ENCODE measurements at places on chromosomes 7 and 10.

GRCh38 chr10:86368046-86368445 lies 1.5 kb upstream of the GRID1 start:
- no peak for DNase-seq

DNA sequence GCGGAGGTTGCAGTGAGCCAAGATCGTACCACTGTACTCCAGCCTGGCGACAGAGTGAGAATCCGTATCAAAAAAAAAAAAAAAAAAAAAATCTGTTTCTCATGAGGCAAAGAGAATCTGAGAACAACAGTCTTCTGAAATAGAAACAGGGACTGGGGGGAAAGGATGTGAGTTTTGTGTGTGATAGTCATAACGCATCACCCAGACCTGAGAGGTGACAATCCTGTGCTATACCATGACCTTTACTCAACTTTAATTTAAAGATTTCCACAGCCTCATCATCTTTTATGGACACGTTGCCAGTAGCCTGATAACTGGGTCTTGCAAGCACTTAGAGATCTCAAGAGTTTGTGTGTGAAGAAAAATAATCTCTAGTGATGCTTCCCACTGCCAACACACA lies 2.3 kb downstream of the ATXN7L1 start:
- DNase-seq = no peak

DNA sequence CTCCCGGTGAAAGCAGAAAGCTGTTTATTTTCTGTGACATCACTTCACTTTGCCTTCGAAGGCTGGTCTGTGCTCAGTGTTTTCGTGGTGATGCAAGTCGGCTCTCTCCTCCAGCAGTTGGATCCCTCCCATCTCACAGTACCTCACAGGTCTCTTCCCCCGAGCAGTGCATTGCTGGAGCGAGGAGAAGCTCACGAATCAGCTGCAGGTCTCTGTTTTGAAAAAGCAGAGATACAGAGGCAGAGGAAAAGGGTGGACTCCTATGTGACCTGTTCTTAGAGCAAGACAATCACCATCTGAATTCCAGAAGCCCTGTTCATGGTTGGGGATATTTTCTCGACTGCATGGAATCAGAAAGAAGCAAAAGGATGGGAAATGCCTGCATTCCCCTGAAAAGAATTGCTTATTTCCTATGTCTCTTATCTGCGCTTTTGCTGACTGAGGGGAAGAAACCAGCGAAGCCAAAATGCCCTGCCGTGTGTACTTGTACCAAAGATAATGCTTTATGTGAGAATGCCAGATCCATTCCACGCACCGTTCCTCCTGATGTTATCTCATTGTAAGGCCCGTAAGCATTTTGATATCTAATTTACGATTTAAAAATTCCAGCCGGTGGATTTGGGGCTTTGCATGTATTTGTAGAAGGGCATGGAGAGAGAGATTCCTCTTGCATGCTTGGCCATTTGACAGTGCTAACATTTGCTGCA lies at the start of gene LGI1:
LGI1 (plus strand) TSS at position 136 of the 707 bp plus-strand sequence; CDS start at position 345, 209 bp downstream.
- no peak for DNase-seq

DNA sequence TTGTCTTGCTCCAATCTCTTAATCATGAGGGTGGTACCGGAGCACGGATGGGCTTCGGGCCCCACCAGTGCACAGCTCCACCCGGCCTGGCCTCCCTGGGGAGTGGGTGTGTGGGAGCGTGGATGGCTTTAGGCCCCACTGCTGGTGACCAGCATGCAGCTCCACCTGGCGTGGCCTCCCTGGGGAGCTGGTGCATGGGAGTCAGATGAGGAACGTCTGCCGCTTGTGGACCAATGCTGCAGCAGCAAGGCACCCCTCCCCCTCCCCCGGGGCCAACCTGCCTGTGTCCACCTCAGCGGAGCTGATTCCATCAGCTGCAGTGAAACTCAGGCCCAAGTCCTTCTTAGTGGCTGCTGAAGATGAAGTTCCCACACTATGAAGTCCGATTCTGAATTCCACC lies 511.4 kb downstream of the PTPRN2 start:
- DNase-seq = no peak

DNA sequence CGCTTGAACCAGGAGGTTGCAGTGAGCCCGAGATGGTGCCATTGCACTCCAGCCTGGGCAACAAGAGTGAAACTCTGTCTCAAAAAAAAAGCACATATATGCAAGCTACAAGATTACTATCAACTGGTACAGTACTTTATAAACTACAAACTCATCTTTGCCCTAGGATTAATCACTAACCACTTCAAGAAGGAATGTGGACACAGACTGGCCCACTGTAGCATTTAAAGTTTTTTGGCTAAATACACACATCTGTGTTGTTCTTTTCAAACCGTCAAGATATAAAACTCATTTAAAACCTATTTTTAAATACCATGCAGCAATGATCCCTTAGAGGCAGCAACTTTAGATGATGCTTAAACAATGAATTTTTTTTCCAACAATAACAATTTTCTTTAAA lies 205.4 kb downstream of the IMMP2L start:
- no peak for DNase-seq

GRCh38 chr10:123451618-123452245 lies 214.4 kb upstream of the GPR26 start:
- no peak for DNase-seq

Measured in NCI-H1436 (cell line).